ENCODE measurements at places on chromosomes 5 and 9.
A peak's percentile ranks its signal among the peaks of the same experiment; 100 is the strongest.

DNA sequence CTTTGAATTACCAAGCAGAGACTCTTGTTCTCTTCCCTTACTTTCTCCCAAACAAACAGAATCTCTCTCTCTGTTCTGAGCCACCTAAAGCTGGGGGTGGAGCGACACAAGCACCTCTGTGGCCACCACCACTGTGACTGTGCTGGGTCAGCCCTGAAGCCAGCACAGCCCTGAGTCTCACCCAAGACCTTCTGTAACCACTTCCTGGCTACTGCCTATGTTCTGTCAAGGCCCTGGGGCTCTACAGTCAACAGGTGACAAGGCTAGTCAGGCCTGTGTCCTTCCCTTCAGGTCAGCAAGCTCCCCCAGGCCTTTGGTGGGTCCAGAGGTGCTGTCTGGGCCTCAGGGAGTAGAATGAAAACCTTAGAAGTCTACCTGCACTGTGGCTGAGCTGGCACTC is 26.1 kb upstream of the SLC28A3 start:
- no peak for DNase-seq

GRCh38 chr9:71683598-71684235 is 84.6 kb downstream of the CEMIP2 start:
- no peak for DNase-seq

GRCh38 chr9:137206602-137207001 is 1.1 kb downstream of the NDOR1 start:
- no peak for DNase-seq

- no peak for DNase-seq
These were observed 722 bp upstream of the ERGIC1 start for GRCh38 chr5:172833372-172833685.

DNA sequence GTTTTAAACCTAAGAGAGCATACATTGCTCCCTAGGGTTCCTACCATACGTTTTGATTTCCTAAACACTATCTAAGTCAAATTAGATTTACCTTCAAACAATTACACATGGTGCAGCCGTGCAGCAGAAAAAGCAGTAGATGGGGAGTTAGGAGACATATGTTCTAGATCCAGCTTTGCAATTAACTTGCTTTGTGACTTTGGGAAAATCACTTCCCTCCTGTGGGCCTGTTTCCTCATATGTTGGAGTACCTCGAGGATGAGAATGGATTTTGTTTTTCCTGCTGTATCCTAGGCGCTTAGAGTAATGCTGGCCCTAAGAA is 711 bp downstream of the MRPL50 start:
- DNase-seq, result no peak

- peak; percentile 25 for DNase-seq
These were observed 11.0 kb downstream of the TMEM268 start for GRCh38 chr9:114621975-114622609.

GRCh38 chr5:110321117-110321516 is 405.4 kb downstream of the TMEM232 start:
- DNase-seq, result no peak

- DNase-seq, result no peak
These were observed 64.0 kb downstream of the RETREG1 start for GRCh38 chr5:16552666-16553343.

DNA sequence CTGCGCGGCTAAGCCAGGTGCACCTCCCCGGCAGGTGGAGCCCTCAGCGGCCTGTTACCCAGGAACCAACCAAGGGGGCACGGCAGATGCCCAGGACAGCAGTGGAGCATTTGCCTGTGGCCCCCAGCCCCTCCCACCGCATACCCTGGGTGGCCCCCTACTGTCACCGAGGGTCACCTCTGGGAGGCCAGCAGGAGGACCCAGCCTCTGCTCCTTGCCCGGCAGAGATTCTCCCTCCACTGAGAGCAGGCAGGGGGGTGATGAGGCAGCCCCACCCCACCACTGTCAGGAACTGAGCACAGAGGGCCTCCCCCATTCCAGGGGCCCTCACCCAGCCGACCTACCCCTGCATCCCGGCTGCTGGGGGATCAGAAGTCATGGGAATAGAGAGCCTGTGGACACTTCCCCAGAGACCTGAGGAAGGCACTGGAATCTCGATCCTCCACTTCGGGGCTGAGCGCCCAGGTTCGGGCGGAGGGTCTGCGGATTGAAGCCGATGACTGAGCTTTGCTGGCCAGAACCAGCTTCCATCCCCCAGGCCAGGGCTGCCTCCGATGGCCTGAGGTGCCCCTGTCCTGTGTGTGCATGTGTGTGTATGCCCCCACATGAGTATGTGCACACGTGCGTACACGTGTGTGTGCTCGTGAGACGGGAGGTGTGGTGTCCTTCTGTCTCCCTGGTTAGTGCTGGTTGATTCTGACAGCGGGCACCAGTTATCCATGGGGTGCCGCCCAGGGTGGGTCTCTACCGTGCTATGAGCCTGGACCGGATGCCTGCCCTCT is at the start of gene QRFP:
Gene QRFP, minus strand, starts transcription at position 580 of the 782 bp plus-strand sequence. CDS start 2,974 bp downstream, outside the sequence.
- DNase-seq, result no peak

GRCh38 chr9:77916820-77917219 is 114.8 kb downstream of the GNAQ start:
- no peak for DNase-seq

- no peak for DNase-seq
These were observed 157.2 kb downstream of the AP3B1 start for GRCh38 chr5:78137290-78137689.

DNA sequence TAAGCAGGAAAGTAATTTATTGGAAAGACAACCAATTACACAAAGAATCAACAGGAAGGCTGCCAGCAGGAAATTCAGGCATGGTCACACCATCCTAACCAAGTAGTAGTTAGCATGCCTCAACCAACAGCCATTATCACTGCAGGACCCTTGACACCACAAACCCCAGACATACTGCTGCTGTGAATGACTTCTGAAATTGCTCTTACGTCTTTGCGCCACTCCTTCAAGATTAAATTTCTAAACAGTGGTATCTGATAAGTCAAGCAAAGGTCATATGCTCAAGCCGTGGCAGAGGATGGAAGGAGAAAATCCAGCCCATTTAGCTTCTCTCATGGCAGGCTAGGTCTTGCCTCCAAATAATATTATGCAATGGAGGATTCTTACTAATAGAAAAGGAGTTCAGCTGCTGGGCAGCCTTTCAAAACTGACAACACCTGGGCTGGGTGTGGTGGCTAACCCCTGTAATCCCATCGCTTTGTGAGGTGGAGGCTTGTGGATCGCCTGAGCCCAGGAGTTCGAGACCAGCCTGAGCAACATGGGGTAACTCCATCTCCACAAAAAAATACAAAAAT is 5.0 kb upstream of the PTGER4 start:
- DNase-seq, result no peak

DNA sequence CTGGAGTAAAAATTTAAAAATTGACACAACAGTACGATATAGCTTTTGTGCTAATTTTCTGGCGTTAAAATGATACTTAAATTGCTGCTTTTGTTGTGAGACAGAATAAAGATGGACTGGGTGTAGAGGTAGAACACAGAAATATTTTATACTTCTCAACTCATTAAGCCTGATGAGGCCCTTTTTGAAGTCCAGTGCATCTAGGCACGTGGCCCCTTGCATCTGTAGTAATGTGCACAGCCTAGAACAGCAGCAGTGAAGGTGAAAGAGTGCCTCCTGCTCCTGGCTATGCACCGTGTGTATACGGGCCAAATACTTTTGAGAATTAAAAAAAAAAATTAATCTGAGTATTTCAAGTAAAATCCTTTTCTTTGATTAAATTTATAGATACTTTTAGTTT is 115.6 kb downstream of the XRCC4 start:
- DNase-seq, result no peak

GRCh38 chr9:123376218-123377071 is 20.4 kb downstream of the CRB2 start:
- no peak for DNase-seq

DNA sequence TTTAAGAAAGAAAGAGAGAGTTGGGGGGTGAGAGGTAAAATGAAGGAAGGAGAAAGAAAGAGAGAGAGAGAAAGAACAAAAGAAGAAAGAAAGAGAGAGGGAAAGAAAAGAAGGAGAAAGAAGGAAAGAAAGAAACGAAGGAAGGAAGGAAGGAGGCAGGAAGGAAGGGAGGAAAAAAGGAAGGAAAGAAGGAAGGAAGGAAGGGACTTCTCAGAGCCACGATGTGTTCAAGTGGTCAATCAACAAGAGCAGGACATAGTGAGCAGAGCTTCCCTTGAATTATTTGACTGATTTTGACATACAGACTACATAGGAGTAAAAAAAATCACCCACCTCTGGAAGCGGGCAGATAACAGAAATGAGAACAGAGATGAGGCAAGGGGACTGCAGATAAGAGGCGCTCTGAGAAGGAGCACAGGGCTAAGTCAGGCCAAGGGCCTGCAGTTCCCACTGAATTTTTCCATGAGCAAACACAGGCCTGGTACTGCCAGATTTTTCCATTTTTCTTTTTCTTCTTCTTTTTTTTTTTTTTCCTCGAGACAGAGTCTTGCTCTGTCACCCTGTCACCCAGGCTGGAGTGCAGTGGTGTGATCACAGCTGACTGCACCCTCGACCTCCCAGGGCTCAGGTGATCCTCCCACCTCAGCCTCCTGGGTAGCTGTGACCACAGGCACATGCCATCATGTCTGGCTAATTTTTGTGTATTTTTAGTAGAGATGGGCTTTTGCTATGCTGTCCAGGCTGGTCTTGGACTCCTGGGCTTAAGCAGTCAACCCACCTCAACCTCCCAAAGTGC is 77.7 kb upstream of the IL17B start:
- DNase-seq, result no peak

DNA sequence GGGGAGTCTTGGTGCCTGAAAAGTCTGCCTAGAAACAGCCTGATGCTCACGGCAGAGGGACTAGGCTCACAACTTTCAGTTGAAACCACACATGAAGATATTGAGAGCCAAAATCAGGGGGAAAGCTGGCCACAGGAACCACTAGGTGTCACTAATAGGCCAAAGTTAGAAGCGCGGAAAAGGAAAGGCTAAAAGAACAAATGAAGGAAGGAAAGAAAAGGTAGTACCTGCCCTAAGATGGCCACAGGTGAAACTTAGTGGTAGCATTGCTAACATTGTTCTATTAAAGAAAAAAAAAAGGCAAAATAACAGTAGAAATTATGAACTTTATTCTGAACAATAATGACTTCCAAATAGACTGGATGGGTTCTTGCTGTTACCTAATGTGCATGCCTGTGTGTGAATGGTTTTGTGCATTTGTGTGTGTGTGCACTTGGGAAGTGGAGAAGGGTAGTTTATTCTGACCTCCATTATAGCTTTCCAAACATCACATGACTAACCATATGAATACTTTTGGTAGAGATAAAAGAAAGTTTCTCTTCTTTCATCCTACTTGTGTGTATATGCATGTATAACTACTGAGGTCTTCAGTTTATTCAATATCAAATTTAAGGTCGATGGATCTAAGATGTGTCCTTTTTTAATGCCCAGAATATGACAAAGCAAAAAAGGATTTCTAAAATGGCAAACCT is 2.1 kb upstream of the RFESD start:
- no peak for DNase-seq

DNA sequence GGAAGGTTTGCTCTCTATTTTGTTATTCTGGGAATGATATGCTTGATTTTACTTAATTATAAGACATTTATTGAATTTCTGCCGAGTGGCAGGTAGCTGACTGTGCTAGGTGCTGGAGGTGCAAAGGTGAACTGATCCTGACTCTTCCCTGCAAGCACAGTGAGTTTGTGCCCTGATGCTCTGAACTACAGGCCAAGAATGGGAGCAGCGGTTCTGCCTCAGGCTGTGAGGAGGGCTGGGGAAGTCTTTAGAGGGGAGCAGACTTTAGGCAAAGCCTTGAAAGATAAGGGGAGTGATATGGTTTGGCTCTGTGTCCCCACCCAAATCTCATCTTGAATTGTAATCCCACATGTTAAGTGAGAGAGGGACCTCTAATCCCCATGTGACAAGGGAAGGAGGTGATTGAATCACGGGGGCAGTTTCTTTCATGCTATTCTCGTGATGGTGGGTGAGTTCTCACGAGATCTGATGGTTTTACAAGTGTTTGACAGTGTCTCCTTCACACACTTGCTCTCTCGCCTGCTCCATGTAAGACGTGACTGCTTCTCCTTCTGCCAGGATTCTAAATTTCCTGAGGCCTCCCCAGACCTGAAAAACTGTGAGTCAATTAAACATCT is 73.1 kb downstream of the NDFIP1 start:
- DNase-seq, result no peak

DNA sequence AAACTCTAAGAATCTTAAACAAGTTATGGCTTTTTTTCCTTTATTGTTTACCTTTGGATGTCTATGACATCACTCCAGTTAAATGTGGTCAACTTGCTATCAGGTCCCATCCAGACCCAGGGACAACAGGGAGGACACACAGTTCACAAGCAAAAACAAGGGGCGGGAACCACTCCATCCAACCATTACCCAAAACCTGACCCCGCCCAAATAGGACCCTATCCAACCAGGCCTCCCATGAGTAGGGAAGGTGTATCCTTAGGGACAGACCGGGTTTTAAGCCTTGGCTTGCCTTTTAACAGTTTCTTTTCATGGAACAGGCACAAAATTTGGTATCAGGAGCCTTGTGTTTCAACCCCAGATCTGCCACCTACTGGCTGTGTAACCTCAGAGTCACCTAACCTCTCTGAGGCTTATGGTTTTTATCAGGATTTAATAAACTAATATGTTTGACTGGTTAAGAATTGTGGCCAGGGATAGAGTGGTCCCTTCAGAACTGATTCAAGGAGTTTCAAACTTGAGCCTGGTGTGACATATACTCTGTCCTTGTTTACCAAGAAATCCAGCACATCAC is 127.7 kb upstream of the RAD23B start:
- no peak for DNase-seq

- no peak for DNase-seq
These were observed 137.1 kb upstream of the TRIM32 start for GRCh38 chr9:116549786-116550660.

All from SW 1271 (cell line).